Right cardiac atrium (tissue), 5 donors: ENCODE measurements at places on chromosomes 6 and 20. TPM values are rescaled to one million over a fixed set of nuclear protein-coding genes. Genes with fewer than 3 reads are reported as not detected.

Gene SASH1
- 25.3 TPM for total RNA-seq

Gene C4A
- 154 TPM for total RNA-seq

GRCh38 chr6:116221911-116222310 is 32.0 kb downstream of the TSPYL4 start:
- no peak for DNase-seq

Gene MUC22
- 0.06 TPM for total RNA-seq

DNA sequence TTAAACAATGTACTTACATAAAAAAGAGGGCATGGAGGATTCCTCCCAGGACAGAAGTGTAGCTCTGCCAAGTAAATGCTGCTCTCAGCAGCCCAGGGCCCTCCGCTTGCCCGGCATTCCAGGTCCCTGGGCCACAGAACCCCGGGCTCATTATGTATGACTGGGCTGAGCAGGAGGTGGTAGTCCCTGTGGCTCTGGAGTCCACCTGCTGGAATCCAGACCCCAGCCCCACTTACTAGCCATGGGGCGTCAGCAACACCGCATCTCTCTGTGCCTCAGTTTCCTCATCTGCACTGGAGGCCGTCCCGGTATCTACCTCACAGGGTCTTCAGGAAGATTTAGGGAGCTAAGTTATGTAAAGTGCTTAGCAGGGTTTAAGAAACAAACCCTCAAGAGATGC is 55.4 kb downstream of the PSMG4 start:
- DNase-seq, result no peak
